T follicular helper cell (primary cell): ENCODE measurements at places on chromosomes 4 and X.

DNA sequence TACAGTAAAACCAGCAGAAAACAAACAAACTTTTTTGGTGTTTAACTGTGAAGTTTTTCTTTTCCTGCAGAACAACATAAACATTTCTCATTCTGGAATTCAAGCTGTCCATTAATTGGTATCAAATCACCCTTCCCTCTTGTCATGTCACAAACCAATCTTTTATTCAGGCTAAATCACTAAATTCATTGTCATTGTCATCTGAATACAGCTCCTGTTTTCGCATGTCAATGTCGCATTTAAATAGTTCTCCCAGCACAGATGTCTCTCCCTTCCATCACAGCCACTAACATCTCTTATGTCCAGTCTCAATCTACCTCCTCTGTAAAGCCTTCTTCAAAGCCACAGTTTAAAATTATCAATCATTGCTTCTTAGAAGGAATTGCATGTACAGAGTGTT lies 192.1 kb upstream of the PCDH10 start:
- DNase-seq: no peak

- no peak for DNase-seq
Observed at GRCh38 chr4:101411926-101412325, 64.6 kb upstream of the PPP3CA start.

GRCh38 chr4:125262079-125262478 lies 52.7 kb upstream of the FAT4 start:
- no peak for DNase-seq

DNA sequence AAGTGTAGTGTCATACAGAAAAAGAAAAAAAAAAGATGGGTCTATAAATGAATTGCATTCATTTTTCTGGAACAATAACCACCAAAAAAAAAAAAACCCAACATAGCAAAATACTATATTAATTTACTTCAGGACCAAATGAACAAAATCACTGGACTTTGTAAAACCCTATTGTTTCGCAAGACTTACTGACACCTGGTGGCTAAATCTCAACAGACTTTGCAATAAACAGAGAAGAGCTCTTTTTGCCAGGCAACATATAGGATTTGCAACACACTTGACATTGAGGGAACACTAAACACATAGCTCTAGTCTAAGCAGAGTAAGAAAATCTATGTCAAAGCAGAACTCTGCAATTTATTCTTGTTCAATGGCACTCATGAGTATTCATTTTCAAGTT lies 990.2 kb downstream of the STPG2 start:
- no peak for DNase-seq

DNA sequence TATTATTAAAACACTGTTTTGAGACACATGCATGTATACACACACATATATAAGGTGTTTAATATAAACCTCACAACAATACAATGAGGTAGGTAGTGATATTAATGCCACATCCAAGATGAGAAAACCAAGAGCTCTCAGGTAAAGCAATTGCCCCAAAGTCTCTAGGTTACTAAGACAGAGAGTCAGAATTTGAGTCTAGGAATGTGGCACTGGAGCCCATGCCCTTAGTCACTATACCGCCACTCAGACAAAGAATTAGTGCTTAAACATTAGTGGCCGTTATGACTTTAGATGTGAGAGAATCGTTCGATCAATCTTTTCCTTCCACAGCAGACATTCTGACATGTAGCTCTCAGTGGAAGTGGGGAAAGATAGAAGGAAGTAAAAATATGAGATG lies 108.2 kb upstream of the ACSL4 start:
- no peak for DNase-seq

GRCh38 chrX:20015422-20015821 lies 24.6 kb upstream of the BCLAF3 start:
- no peak for DNase-seq

- DNase-seq: no peak
Observed at GRCh38 chr4:85607624-85608023, 132.7 kb downstream of the ARHGAP24 start.

DNA sequence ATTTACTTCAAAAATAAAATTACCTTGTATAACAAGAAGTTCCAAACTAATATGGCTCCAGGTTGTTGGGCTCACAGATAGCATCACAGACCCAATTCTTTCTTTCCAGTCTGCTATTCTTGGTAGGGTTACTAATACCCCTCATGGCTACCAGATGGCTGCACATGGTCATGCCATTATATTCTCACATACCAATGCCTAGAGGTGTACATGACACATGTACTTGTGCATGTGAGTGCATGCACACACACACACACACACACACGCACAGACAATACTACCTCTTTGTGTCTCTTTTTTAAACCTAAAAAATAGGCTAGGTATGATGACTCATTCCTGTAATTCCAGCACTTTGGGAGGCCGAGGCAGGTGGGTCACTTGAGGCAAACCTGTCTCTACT lies 31.1 kb downstream of the FBXO8 start:
- DNase-seq: no peak

- DNase-seq: no peak
Observed at GRCh38 chrX:101619364-101619763, 1.6 kb upstream of the ARMCX6 start.
